ENCODE measurements at places on chromosomes 3 and 15.

DNA sequence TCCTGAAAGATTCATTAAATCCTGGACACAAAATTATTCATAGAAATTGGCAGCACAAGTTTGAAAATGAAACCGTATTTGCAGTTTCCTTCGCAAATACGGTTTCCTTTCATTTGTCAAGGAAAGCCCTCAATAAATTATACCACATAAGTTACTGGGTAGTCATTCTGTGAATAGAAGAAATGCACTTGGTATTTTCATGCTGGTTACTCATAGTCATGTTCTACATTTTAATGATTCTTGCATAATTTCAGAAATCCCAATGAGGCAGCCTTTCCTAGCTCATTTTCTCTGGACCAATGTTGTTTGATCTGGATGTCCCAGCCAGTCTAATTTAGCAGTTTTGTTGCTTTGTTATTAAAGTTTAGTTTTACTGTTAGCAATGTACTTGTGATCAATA, 43.2 kb downstream of the MINAR1 start:
- DNase-seq, result peak; percentile 3

DNA sequence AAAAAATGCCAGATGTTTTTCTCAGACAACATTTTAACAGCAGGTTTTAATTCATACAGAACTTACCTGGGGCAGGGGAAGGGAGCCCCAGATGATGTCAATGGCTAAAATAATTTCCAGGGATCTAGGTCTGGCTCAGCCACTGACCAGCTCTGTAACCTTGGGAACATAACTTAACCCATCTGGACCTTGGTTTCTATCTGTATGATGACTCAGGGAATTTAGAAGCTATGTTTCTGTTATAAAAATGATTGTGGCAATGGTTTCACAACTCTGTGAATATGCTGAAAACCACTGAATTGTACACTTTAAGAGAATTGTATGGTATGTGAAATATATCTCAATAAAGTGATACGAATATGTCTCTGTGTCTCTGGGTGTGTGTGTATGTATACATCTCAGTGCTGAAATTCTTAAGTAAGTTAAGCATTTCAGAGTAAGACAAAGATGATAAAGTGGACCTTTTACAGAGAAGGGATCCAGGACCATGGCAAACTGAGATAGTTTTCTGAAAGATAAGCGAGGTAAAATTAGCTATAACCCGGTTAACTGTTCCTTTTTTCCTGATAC, 2.9 kb downstream of the SH3GL3 start:
- no peak for DNase-seq

DNA sequence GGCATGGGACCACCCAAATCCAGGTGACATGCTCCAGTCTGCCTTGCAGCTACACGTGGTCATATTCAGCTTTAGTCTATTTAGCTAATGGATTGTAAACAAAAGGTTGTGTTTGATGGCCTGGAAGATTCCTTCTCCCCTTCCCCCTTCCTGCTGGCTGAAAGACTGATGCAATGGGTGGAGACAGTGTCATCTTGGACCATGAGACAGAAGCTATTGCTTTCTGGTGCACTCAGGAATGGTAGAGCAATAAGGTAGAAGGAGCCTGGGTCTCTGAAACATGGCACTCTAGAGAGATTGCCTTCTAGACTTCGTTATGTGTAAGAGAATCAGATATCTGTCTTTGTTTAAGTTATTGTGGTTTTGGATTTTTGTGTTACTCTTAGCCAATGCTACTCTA, 25.7 kb upstream of the PTX3 start:
- no peak for DNase-seq

DNA sequence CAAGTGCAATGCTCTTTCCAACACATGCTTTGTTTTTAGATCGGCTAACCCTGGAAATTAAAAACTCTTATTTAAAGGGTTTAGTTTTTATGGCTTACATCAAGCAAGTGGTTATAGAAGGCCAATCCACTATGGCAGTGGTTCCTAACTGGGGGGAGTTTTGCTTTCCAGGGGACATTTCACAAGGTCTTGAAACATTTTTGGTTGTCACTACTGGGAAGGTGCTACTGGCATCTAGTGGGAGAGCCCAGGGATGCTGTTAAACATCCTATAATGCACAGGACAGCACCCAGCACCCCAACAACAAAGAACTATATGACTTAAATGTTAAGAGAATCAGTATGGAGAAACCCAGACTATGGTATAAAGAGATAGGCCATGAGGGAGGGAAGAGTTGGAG, 439.0 kb downstream of the NTRK3 start:
- DNase-seq, result no peak

- no peak for DNase-seq
Observed at GRCh38 chr15:85419161-85419560, 38.8 kb downstream of the AKAP13 start.

DNA sequence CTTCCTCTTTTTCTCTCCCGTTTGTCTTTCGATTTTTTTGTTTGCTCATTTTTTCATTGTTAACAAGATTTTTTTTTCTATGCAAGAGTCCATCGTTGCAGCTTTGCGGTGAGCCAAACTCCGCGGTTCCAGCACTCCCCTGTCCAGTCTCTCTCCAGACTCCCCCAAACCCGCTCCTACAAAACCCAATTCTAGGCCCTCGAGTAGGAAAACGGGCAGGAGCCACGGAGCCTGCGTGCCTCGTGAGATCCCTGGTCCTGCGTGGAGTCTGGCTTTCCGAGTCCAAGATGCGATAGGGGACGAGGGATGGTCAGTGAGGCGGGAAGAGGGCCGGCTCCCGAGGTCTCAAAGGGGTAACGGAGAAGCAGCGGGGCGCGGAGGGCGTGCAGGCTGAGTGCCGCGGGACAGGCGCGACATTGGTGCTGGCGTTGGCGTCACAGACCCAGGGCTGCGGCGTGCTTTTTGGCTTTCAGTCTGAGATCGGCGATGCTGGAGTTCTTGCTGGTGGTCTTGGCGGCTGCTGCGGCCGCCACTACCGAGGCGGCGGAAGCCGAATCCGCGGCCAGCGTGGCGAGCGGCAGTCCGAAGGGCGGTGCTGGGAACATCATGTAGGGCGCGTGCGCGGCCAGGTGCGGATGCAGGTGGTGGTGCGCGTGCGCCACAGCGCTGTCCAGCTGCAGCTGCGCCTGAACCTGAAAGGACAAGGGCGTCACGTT, 8.5 kb downstream of the SHOX2 start:
- DNase-seq, result peak; percentile 74

DNA sequence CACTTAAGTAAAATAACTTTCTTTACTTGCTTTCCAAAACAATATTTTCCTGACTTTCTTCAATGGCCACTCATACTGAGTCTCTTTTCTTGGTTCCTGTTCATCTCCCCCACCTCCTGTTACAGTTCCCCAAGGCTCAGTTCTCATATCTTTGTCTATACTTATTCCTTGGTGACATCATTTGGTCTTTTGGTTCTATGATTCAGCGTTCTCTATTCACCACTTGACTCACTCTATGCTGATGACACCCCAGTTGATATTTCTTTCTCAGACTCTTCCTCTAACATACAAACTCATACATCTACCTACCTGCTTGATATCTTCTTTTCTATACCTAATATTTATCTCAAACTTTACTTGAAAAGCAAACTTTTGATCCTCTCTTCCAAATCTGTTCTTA, 85.0 kb upstream of the P3H2 start:
- peak; percentile 59 for DNase-seq

DNA sequence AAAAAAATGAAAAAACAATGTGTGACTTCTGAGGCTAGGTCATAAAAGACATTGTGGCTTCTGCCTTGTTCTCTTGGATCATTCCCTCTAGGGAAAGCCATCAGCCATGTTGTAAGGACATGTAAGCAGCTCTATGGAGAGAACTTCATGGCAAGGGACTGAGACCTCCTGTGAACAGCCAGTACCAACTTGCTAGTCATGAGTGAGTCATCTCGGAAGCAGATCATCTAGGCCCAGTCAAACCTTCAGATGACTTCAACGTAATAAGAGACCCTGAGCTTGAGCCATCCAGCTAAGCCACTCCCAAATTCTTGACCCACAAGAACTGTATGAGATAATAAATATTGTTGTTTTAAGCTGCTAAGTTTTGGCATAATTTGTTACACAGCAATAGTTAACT, 4.9 kb downstream of the MON1A start:
- DNase-seq, result no peak

- peak; percentile 92 for DNase-seq
Observed at GRCh38 chr15:72339777-72340177, 19.8 kb upstream of the CELF6 start.

DNA sequence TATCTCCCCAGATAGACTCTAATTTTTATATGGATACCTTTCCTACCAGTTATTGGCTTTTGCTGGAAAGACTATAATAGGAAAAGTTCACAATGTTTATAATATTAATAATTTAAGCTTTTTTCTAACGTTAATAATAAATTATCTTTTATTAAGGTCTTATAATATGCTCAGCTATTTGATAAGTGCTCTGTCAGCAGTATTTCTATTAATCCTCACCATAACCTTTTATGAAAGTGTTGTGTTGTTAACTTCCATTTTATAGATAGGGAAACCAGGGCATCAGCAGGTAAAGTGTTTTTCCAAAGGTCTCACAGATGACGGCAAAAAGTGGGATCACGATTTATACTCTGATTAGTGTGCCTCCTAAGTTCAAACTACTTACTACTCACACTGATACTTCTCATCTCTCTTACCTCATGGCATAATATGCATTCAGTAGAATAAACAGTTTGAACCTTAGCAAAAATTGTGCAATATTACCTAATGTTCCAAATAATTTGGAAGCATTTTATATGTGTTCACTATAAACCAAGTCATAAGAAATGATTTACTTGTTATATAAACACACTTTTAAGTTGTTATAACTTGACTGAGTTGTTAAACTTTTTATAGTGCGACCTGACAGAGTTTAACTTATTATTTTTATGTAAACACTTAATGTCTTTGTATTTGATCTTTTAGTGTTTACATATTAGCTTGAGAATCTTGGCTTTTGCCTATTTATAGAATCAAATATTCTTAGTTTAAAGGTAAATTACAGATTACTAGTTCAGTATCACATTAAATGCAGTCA, 274.9 kb upstream of the DCBLD2 start:
- DNase-seq, result no peak

DNA sequence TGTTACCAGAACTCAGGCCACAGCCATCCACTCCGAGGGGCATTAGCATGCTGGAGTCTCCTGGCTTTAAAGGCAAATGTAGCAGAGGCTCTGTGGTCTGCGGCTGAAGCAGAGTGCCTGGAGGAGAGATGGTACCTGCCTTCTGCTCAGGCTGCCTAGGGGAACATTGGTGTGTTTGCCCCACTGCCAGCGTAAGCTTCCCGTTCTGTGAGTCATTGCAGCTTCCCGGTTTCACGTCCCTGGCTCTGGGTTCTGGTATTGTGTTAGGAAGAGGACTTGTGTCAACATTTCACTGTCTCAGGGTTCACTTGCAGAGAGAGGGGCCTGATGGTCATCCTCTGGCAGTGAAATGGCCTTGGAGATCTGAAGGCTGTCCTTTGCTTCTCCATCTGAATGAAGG, 1.8 kb downstream of the GASK1A start:
- no peak for DNase-seq
